ENCODE measurements at places on chromosomes 16 and 17. TPM values are rescaled to one million over a fixed set of nuclear protein-coding genes. Genes with fewer than 3 reads are reported as not detected.

The CCL16 gene
- not detected for total RNA-seq

The SEPTIN12 gene
- not detected for total RNA-seq

The ABCC11 gene
- not detected for total RNA-seq

The PIGS gene
- 44.1 TPM for total RNA-seq

The EFNB3 gene
- not detected for total RNA-seq

The PIMREG gene
- total RNA-seq = 13.1 TPM

The SLC16A6 gene
- 0.39 TPM for total RNA-seq

- DNase-seq = no peak
Measured at GRCh38 chr17:48051706-48052486, 3.7 kb downstream of the NFE2L1 start.

DNA sequence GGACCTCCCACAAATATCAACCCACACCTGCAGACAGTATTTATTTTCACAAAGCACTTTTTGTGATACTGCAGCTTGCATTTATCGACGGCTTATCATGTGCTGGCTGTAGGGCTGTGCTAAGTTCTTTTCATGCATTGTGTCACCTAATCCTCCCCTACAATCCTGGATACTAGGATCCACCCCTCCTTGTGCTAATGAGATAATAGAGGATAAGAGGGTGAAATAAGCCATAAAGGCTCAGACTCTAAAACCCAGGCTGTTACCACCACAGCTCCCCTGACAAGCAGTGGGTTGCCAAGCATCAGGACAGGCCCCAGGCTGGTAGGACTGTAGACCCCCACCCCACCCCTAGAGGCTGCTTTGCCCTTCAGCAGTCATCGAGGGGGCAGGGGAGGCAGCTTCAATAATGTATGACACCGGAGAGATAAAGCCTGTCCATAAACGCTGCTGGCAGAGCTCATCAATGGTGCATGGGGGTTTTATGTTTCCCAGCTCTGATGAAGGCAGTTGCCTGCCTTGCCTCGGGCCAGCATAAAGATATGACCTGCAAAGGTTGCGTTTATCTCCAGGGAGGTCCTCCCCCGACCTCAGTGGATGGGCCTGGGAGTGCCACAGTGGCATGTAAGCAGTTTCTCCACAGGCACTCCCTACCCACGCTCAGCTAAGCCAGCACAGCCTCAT, 73.9 kb upstream of the C16orf82 start:
- DNase-seq = no peak

DNA sequence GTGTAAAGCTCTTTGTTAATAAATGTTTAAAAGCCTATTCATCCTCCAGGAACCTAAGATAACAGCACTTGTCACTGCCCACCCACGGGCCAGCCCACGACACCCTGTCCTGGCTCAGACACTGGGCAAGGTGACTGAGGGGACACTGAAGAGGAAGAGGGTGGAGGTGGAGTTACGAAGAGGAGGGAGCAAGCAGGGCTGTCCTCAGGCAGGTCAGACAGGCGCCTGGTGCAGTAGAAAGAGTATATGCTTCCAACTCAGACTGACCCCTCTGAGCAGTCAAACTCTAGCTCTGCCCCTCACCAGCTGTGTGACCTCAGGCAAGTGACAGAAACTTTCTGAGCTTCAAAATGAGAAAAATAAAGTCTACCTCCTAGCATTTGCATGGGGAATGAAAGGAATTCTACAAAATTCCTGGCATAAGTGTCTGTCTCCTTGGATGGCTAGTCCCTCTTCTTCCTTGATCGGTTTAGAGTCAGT, 22.8 kb downstream of the TEX2 start:
- DNase-seq = no peak

GRCh38 chr17:15511142-15511541, 43.7 kb upstream of the CDRT4 start:
- DNase-seq = no peak

DNA sequence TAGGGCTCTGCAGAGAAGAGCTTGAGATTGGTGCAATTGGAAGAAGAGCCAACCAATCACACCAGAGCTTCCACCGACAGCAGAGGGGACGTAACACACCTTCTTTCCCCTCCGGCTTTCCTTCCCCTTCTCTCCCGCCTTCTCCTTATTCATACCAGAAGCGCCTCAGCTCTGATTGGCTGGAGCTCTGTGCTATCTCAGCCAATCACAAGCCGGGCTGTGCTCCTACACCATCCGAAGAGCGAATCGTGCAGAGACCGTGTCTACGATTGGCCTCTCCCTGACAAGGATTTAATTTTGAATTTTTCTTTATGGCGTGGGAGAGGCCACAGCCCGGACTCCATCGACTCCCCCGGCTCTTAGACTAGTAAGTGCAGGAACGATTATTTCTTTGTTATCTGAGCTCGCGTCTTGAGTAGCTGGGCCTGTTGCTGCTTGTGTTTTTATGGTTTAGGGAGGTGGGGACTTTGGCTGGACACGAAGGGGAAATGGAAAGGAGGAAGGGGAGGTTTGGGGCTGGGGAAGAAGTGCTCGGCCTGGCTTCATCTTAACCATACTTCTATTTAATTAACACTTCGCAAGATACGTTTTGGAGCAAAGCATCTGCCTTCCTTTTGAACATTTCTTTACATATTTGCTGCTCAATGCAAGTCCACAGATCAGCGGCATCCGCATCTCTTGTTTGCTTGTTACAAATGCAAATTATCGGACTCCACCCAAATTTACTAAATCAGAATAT, at the start of gene PRR11:
TSS of gene PRR11 (plus strand) at position 308 of the 739 bp plus-strand sequence. CDS start 14,007 bp downstream, outside the sequence.
- DNase-seq = peak; percentile 96

GRCh38 chr16:69775563-69775962, 13.4 kb downstream of the WWP2 start:
- DNase-seq = no peak

DNA sequence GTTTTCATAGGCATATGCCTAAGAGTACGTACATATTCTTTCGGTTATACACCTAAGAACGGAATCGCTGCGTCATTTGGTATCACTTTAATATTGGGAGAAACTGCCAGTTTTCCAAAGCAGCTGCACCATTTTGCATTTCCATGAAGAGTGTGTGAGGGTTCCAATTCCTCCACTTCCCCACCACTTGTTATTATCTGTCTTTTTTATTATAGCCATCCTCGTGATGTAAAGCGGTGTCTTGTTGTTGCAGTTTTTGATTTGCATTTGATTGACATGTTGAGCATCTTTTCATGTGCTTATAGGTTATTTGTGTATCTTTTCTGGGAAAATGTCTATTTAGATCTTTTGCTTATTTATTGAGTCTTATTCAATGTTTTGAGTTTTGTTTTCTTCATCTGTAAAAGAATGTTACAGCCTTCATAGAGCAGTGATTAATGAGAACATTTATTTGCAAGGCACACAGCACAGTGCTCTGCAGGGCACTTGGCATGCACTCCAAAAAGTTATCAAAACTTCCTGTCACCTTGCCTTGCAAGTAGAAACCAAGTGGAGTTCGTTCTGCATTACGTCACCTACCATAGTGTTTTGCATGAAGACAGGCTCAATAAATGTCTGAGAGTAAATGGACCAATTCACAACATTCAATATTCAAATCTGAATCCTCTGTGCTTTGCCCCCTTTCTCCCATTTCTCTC, 26.6 kb upstream of the ST6GALNAC1 start:
- no peak for DNase-seq

- DNase-seq = no peak
Measured at GRCh38 chr17:60445144-60445543, 22.9 kb downstream of the CHCT1 start.

GRCh38 chr16:71676236-71676635, 48.3 kb downstream of the PHLPP2 start:
- no peak for DNase-seq
